ENCODE measurements at places on chromosomes 12 and 14. TPM values are rescaled to one million over a fixed set of nuclear protein-coding genes. Genes with fewer than 3 reads are reported as not detected.

Gene BDKRB2
- total RNA-seq, result 1.4 TPM

GRCh38 chr12:120581998-120582397, 796 bp upstream of the POP5 start:
- DNase-seq, result no peak

- no peak for DNase-seq
Measured at GRCh38 chr12:82176026-82176425, 182.2 kb downstream of the CCDC59 start.

GRCh38 chr14:100880271-100881101, 23.0 kb downstream of the RTL1 start:
- no peak for DNase-seq

GRCh38 chr14:24160499-24160849, 591 bp upstream of the IRF9 start:
- DNase-seq, result no peak

Gene RFX4
- not detected for total RNA-seq

All from MCF 10A (cell line).